ENCODE measurements at places on chromosomes 7 and 10.

DNA sequence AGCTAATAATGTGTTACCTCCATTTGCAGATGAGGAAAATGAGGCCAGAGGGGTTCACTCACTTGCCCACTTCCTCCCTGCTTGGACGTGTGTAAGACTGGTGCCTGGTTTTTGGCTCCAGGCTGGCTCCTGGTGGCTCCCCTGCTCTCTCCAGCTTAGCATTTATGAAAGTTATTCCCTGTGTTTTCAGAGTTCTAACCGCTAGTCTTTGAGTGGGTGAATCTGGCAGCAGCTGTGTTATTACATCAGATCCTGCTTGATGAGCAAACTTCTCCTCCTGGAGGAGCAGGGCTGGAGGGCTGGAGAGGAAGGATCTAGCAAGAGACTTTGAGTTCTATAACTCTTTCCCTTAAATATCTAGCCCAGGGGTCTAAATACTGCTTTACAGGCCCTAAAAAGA is 80.9 kb upstream of the AGBL3 start:
- DNase-seq, result peak; percentile 70

- DNase-seq, result no peak
Measured at GRCh38 chr7:42192851-42193461, 44.1 kb downstream of the GLI3 start.

DNA sequence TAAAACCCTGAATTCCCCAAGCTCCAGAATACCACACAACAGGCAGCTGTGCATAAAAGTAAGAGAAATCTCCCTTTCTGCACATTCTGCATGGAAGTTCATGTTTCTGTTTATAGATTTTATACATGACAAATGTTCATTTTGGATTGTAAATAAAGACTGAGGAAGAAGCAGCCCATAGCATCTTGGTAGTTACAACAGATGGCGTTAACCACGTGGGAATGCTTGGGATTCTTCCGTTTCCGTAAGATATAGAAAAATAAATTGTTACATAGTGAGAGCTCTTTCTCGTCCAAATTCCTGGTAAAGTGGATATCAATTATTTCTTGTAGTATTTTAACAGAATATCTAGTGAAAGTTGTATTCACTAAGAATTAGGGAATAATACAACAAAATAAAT is 1016.5 kb downstream of the GRM8 start:
- DNase-seq, result no peak

- DNase-seq, result no peak
Measured at GRCh38 chr7:55130395-55131141, 111.8 kb downstream of the EGFR start.

- no peak for DNase-seq
Measured at GRCh38 chr7:101722247-101722646, 93.2 kb upstream of the MYL10 start.

GRCh38 chr7:98868450-98868849 is 1.4 kb downstream of the TMEM130 start:
- no peak for DNase-seq

DNA sequence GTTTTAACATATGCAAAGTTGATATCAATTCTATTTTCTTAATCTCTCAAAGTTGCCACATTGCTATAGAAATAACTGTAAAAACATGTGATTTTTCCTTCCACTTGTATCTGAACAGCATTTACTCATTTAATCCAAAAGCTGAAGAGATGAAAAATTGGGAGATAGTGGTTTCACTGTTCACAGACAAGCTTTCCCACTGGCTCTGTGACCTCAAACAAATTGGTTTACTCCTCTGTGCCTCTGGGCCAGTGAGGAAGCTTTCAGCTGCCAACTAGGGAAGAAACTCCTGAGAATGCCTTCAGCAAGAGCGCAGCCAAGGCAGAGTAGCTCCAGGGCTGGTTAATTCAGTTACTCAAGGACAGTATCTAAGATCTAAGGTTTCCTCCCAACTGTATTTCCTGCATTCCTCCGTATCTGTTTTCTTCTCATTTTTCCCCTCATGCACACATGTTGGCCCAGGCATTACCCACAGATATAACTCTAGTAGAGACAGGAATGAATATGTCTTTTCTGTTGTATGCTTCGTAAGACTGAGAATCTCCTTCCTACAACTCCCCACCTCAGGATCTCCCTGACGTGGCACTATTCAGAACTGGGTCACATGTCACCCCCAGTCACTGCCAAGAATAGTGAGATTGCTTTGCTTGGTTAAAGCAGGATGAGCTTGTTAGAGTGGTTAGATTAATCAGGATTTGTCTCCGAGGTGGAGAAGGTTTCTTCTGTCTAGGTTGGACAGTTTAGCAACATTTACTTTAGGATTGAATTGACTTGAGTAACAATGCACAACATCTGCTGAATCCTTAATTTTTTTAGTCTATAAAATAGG is 315.7 kb downstream of the NRG3 start:
- no peak for DNase-seq

- DNase-seq, result no peak
Measured at GRCh38 chr10:84798312-84798711, 469.9 kb downstream of the CCSER2 start.

- peak; percentile 26 for DNase-seq
Measured at GRCh38 chr7:134547397-134548054, 1.4 kb upstream of the AKR1B15 start.

- DNase-seq, result no peak
Measured at GRCh38 chr7:105067691-105068090, 53.7 kb downstream of the KMT2E start.

GRCh38 chr10:91607646-91608403 is 25.0 kb downstream of the PPP1R3C start:
- DNase-seq, result no peak

All from fibroblast of skin of left quadriceps (primary cell).